Activated CD4-positive, alpha-beta memory T cell treated with anti-CD3 and anti-CD28 coated beads for 36 hours (primary cell): ENCODE measurements at places on chromosomes 6 and 20. TPM values are rescaled to one million over a fixed set of nuclear protein-coding genes. Genes with fewer than 3 reads are reported as not detected.

PXMP4 gene
- 8.7 TPM for total RNA-seq

LRFN2 gene
- not detected for total RNA-seq

PROKR2 gene
- total RNA-seq: not detected

OR12D3 gene
- not detected for total RNA-seq

TINAG gene
- total RNA-seq: not detected

REM1 gene
- total RNA-seq: not detected

CFAP61 gene
- not detected for total RNA-seq

DNA sequence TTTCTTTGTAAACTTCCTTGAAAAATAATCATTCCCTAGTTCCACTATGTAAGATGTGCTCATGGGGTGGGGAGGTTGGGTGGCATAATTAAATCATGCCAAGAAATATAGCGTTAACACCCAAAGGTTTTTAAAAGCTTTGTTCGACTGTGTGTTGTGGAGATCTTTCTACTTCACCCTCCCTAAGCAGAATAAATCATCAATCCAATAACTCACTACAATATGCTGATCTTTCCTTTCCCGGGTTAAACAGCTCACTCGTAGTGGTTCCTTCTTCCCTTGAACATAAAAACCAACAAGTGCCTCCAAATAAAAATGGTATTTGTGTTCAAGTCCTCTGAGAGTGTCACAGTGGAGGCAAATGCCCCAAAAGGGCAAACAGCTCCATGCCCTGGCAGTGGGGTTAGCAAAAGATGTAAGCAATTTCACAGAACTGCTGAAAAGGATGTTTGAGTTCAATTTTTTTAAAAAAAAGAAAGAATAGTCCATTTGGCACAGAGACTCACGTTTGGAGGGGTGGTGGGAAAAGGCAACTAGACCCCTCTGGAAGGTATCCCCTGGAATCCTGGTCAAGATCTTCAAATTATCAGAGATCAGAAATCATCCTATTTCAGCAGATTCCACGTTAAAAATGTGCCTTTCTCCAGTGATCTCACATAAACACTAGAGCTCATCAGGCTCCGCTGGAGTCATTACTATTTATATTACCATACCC lies 99.1 kb downstream of the TFAP2A start:
- H3K4me3 ChIP-seq: no peak overlapping the region
- DNase-seq: no peak
- H3K36me3 ChIP-seq: no peaks in the 10 kb centered on the region
- peaks cover 1% of the 10 kb centered on the region for H3K27me3 ChIP-seq
- no peak overlapping the region for H3K27ac ChIP-seq

DNA sequence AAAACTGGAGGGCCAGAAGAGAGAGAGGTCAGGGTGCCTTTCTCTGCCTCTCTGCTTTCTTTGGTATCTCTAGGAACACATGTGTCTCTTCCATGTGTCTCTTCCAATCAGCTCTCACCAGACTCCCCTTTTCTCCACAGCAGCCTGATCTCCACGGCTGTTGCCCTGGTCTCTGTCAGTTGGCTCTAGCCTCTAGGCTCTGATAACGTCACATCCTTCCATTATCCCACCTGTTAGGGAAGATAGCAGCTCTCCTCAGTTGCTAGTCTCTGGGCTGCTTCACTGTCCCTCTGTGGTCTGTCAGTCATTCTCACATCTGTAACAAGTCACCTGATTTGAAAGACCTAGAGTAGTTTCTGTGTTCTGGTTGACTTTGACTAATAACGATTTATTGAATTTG lies 80.2 kb downstream of the PLCB4 start:
- no peak overlapping the region for H3K4me3 ChIP-seq
- no peaks in the 10 kb centered on the region for H3K36me3 ChIP-seq
- H3K27ac ChIP-seq: no peak overlapping the region
- no peak for DNase-seq
- H3K4me1 ChIP-seq: no peaks in the 10 kb centered on the region
- H3K27me3 ChIP-seq: no peaks in the 10 kb centered on the region

DNA sequence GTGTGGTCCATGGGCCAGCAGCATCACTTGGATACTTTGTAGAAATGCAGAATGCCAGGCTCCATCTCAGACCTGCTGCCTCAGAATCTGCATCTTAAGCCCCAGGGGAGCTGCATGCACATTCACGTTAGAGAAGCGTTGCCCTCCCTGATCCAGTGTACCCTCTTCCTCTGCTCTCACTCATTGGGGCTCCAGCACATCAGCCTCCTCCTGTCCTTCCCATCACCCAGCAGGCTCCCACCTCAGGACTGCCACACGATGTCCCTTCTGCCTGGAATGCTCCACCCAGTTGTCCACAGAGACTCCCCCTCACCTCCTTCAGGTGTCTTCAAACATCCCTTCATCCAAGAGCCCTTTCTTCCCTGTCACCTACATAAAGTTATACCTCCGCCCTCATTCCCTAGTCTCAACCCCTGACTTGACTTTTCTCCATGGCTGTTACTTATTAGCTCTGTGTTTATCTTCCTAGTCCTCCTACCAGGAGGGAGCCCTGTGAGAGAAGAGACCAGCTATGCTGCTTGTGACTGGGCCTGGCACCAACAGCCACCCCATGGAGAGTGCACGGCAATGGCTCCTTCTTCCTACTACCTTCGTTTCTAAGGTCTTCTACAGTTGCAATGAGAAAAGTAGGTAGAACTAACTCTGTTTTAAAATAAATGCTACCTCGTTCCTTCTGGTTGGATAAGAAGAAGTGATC lies 3.3 kb upstream of the ACSS1 start:
- H3K4me1 ChIP-seq: peaks cover 14% of the 10 kb centered on the region
- H3K36me3 ChIP-seq: no peaks in the 10 kb centered on the region
- H3K27ac ChIP-seq: no peak overlapping the region
- no peak for DNase-seq
- H3K27me3 ChIP-seq: peaks cover 7% of the 10 kb centered on the region

- H3K4me3 ChIP-seq: peak overlapping the region; percentile 43
- H3K36me3 ChIP-seq: peaks cover 7% of the 10 kb centered on the region
Observed at GRCh38 chr6:127950566-127951145, 49.8 kb upstream of the THEMIS start.

DNA sequence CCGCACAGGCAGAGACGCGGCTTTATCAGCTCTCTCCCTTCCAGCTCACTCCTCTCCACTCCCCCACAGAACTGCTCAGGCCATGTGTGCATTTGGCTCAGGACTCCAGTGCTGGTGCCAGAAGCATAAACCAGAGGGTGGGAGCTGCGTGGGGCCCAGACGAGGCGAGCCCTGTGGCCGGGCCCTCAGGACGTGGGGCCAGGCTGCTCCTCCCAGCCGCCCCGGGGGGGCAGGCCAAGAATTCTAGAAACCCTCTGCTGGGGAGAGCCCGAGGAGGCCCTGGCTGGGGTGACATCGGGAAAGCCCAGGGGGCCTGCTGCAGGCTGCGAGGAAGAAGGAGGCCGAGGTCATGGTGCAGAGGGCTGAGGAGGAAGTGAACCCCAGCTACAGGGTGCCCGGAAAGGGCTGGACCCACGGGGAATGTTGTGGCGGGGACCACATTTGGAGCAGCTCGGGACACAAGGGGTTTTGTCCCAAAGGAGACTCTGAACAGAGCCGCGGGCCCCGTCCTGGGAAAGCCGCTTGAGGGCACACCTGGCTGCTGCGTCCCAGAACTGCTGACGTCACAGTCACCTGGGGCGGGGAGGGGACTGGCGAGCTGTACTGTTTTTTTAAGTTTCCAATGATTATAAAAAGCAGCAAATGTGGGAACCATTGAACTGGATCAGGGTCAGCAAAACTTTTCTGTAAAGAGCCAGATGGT lies 107.1 kb downstream of the BANF2 start:
- no peak overlapping the region for H3K4me3 ChIP-seq
- no peak overlapping the region for H3K27ac ChIP-seq
- no peaks in the 10 kb centered on the region for H3K4me1 ChIP-seq
- no peak for DNase-seq
- no peaks in the 10 kb centered on the region for H3K36me3 ChIP-seq

DNA sequence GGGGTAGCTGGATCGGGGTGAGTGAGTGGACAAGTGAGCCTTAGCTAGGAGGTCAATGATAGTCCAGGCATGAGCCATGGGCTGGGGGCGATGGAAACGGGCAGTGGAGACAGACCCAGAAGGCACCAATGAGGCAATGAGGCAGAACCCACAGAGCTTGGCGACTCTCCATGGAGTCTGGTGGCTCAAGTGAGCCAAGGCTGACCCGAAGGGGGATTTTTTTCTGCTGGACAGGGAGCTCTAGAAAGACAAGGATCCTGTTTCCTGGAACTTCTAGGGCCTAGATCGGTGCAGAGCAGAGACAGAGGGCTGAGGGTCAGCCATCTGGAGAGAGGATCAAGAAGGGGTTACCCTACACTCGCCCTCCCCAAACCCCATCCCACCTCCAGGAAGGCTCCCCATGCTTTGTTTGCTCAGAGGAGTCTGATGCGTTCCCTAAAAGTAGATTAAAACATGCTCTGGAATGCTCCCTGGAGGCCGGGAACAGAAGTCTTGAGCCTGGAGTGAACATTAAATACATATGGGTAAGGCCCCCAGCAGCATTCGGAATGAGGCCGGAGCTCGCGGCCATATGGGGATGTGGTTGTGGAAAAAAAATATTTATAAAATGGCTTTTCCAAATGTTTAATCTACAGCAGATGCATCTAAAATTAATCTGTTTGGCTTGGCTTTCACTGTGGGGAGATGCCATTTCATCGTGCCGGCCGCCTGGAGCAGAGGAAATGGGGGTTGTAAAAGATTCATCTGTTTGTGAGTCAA lies 237.8 kb upstream of the PMEPA1 start:
- no peaks in the 10 kb centered on the region for H3K36me3 ChIP-seq
- no peaks in the 10 kb centered on the region for H3K4me1 ChIP-seq
- H3K27ac ChIP-seq: no peak overlapping the region
- H3K27me3 ChIP-seq: peaks cover 3% of the 10 kb centered on the region

GRCh38 chr6:24391756-24392405 lies 10.9 kb upstream of the MRS2 start:
- peaks cover 2% of the 10 kb centered on the region for H3K36me3 ChIP-seq
- H3K4me3 ChIP-seq: no peak overlapping the region
- no peak for DNase-seq
- H3K4me1 ChIP-seq: no peaks in the 10 kb centered on the region
- H3K27me3 ChIP-seq: peaks cover 9% of the 10 kb centered on the region
- no peak overlapping the region for H3K27ac ChIP-seq

DNA sequence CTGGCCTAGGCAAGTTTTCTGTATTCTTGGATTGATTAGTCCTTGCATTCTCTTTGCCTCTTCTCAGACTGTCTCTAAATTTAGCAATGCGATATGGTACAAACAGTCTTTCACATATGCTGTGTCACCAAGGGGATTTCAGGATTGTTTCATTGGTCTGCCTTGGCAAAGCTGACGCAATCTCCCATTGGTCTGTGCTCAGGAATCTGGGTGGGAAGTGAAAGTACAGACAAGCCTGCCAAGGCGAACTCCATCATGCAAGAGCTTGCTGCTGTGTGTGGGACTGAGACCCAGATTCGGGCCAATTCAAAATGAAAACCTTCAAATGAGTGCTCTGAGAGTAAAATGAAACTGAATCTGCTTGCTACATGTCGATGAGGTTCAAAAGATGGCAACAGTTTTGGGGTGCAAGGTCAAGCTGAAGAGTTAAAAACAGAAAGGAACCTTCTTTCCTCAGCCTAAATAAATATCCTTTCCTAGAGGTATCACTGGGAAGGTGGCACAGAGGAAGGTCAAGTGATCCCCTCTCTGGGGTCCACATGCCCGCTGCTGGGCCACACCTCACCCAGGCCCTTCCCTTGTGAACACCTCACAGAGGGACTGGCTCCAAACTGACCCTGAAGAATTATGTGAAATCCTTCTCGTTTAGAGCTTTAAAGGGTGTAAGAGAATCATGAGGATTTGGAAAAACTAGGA lies 198.8 kb upstream of the PREP start:
- peaks cover 3% of the 10 kb centered on the region for H3K27me3 ChIP-seq
- H3K27ac ChIP-seq: peak overlapping the region; percentile 86
- H3K4me3 ChIP-seq: peak overlapping the region; percentile 33
- H3K4me1 ChIP-seq: peaks cover 26% of the 10 kb centered on the region
- DNase-seq: peak; percentile 86
- no peaks in the 10 kb centered on the region for H3K36me3 ChIP-seq

DNA sequence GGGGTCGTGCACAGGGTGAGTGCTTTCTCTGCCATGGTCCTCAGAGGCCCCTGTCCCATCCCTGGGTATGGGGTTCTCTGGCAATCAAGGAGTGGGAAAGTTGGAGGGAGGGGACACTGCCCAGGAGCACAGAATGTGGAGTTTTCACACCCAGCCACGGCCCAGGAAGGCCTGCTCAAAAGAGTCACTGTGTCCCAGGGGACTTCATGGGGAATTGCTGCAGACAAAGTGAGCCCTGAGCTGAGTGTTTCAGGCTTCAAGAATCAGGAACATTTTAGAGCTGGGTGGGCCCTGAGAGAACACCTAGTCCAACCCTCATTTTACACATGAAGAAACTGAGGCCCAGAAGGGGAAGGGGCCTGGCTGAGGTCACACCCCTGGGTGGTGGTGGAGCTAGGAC lies 5.7 kb downstream of the MAPK13 start:
- no peak for DNase-seq
- peaks cover 40% of the 10 kb centered on the region for H3K4me1 ChIP-seq
- H3K27ac ChIP-seq: no peak overlapping the region
- H3K36me3 ChIP-seq: peaks cover 44% of the 10 kb centered on the region
- no peaks in the 10 kb centered on the region for H3K27me3 ChIP-seq

DNA sequence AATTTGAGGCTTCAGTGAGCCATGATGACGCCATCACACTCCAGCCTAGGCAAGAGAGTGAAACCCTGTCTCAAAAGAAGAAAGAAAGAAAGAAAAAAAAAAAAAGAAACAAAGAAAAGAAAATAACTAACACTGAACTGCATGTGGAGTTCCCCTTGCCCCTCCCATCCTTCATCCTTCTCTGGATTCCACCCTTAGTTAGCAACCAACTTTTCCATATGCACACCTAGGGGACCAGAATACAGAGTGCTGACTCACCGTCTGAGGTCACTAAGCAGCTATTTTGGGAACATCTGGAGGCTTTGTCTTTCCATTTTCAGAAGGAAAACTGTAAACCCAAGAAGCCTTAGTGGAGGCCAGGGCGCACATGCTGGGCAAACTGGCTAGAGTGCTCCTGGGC lies 257.4 kb downstream of the MAFB start:
- H3K27ac ChIP-seq: no peak overlapping the region
- peaks cover 5% of the 10 kb centered on the region for H3K27me3 ChIP-seq
- no peaks in the 10 kb centered on the region for H3K4me1 ChIP-seq
- no peak for DNase-seq
- no peak overlapping the region for H3K4me3 ChIP-seq

- H3K36me3 ChIP-seq: no peaks in the 10 kb centered on the region
- H3K27me3 ChIP-seq: no peaks in the 10 kb centered on the region
- DNase-seq: no peak
- H3K4me3 ChIP-seq: no peak overlapping the region
- no peak overlapping the region for H3K27ac ChIP-seq
Observed at GRCh38 chr6:139841794-139842215, 467.4 kb upstream of the CITED2 start.

DNA sequence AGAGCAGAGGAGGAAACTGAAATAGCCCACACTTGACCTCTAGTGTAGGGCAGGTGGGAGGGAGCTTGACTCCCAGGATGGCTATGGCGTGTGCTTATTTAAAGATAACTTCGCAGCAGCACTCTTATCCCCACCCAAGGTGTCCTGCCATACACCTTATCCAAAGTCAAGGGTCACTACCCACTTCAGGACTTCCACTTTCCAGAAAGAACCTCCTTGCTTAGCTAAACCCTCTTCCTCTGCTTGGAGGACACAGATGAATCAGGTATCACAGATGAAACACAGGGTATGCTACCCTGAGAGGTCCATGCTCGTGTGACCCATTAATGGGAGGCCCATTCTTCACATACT lies 2.3 kb downstream of the RIN2 start:
- no peak overlapping the region for H3K4me3 ChIP-seq
- H3K36me3 ChIP-seq: no peaks in the 10 kb centered on the region
- H3K27ac ChIP-seq: no peak overlapping the region
- H3K27me3 ChIP-seq: peaks cover 39% of the 10 kb centered on the region
- peaks cover 4% of the 10 kb centered on the region for H3K4me1 ChIP-seq
